ENCODE measurements at places on chromosomes 4 and X. TPM values are rescaled to one million over a fixed set of nuclear protein-coding genes. Genes with fewer than 3 reads are reported as not detected.

DNA sequence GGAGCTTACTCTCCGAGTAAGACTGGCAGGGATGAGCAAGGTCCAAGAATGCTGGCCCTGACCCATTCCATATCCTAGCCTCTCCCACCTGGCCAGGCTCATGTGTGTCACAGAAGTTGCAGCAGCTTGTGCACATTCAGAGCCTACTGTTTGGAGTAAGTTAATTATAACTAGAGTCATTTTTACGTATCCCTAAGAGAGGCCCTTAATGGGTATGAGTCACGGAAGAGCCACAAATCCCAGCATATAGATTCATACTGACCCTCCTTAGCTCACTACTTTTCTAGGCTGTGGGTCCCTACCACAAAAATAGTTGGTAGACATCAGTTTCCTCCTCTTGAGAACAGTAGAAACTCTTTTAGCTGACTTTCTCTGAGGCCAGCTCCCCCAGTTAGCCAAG lies 118.3 kb upstream of the FRG1 start:
- H3K27me3 ChIP-seq, result no peaks in the 10 kb centered on the region
- H3K4me3 ChIP-seq, result no peak overlapping the region
- H3K4me1 ChIP-seq, result no peaks in the 10 kb centered on the region
- no peak for DNase-seq

DNA sequence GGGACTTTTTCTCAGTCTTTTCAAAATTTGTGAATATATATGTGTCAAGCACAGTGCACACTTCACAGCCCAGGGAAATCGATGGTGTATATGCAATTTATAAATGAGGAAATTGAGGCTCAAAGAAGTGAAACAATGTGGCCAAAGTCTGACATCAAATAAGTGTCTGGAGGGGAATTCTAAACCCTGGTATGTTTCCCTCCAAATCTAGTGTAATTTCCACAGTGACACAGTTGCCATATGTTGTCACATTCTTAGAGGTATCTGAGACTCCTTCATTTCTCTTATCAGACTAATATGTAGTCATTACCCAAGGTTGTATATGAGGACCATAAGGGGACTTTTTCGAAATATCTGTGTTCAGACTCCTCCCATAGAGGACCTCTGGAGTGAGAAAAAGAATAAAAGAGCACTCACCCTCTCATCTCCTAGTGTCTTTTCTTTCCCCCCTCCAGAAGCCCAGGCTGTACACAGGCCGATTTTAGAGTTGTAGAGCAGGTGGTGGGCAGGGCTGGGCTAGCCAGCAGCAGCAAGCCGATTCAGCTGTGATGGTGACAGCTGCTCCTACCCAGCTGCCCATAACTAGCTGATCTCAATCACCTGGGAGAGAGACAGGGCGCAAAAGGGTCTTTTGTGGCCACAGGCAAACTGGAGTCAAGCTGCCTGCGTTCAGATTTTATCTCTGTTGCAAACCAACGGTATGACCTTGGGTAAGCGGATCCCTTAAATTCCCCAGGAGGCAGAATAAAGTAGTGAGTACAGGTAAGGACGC lies 55.1 kb downstream of the CLCN5 start:
- peaks cover 49% of the 10 kb centered on the region for H3K4me1 ChIP-seq
- H3K27me3 ChIP-seq, result no peaks in the 10 kb centered on the region
- no peaks in the 10 kb centered on the region for H3K36me3 ChIP-seq
- peak overlapping the region; percentile 87 for H3K27ac ChIP-seq
- DNase-seq, result peak; percentile 87
- peak overlapping the region; percentile 29 for H3K4me3 ChIP-seq

DNA sequence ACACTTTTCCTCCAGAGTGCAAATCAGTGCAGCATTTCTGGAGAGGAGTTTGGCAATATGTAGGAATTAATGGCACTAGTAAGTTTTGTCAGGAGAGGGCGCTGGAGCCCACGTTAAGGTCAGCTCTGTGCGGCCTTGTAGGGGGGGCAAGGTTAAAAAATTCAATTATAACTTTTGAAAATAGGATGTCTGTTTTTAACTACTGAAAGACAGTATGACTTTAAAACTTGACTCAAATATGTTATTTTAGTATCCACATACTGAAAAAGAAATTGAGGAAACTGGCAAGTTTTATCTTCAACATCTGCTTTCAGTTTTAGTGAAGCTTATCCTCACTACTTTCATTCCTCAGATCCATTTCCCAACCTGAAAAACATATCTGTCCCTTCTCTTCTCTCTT lies 30.9 kb upstream of the HSD17B13 start:
- no peaks in the 10 kb centered on the region for H3K27me3 ChIP-seq
- H3K27ac ChIP-seq, result no peak overlapping the region
- no peaks in the 10 kb centered on the region for H3K36me3 ChIP-seq
- peak; percentile 43 for DNase-seq

- no peaks in the 10 kb centered on the region for H3K27me3 ChIP-seq
- H3K4me3 ChIP-seq, result no peak overlapping the region
- DNase-seq, result peak; percentile 65
- peak overlapping the region; percentile 94 for H3K27ac ChIP-seq
- peaks cover 53% of the 10 kb centered on the region for H3K4me1 ChIP-seq
- peaks cover 12% of the 10 kb centered on the region for H3K36me3 ChIP-seq
Observed at GRCh38 chrX:111361751-111362150, 50.2 kb downstream of the DCX start.

GRCh38 chr4:178836865-178837264 lies 1394.6 kb upstream of the AGA start:
- H3K27ac ChIP-seq, result no peak overlapping the region
- no peaks in the 10 kb centered on the region for H3K27me3 ChIP-seq
- no peaks in the 10 kb centered on the region for H3K36me3 ChIP-seq

GRCh38 chr4:105946771-105947170 lies 51.5 kb downstream of the NPNT start:
- H3K27me3 ChIP-seq, result no peaks in the 10 kb centered on the region
- no peak overlapping the region for H3K4me3 ChIP-seq
- H3K36me3 ChIP-seq, result peaks cover 11% of the 10 kb centered on the region
- DNase-seq, result no peak
- H3K27ac ChIP-seq, result no peak overlapping the region

- H3K36me3 ChIP-seq, result no peaks in the 10 kb centered on the region
- no peaks in the 10 kb centered on the region for H3K4me1 ChIP-seq
- no peak overlapping the region for H3K4me3 ChIP-seq
- no peak for DNase-seq
- no peak overlapping the region for H3K27ac ChIP-seq
- no peaks in the 10 kb centered on the region for H3K27me3 ChIP-seq
Observed at GRCh38 chr4:107312366-107312765, 276.3 kb upstream of the DKK2 start.

- no peak overlapping the region for H3K4me3 ChIP-seq
- no peak for DNase-seq
- no peaks in the 10 kb centered on the region for H3K27me3 ChIP-seq
- no peaks in the 10 kb centered on the region for H3K36me3 ChIP-seq
- no peaks in the 10 kb centered on the region for H3K4me1 ChIP-seq
Observed at GRCh38 chr4:121360495-121360894, 20.3 kb downstream of the QRFPR start.

DNA sequence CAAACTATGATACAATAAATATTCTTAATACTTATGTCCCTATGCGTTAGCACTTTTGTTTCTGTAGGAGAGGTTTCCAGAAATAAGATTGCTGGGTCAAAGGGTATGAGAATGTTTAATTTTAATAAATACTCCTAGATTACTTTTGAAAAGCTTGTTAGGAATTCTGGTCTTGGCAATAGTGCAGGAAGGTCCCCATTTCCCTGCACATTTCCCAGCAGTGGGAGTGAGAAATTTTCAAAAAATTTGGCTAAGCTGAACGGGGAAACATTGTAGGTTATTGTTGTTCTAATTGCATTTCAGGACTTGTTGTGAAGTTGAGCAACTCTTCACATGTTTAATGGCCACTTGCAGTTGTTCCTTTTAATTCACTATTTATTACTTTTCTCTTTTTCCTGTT lies 27.1 kb downstream of the IGFBP7 start:
- H3K4me3 ChIP-seq, result no peak overlapping the region
- H3K27me3 ChIP-seq, result no peaks in the 10 kb centered on the region
- H3K36me3 ChIP-seq, result no peaks in the 10 kb centered on the region
- H3K4me1 ChIP-seq, result peaks cover 13% of the 10 kb centered on the region

DNA sequence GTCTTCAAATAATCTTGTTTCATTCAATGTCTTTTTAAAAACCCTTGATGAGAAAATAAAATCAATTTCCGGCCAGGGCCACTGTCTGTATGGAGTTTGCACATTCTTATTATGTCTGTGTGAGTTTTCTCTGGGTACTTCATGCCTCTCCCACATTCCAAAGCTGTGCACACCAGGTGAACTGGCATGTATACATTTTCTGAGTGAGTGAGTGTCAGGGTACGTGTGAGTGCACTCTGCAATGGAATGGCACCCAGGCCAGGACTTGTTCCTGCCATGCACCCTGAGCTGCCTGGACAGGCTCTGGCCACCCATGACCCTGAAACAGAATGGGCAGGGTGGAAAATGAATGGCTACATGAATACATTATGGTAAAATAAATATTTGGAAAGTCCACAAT lies 61.3 kb downstream of the UBE2NL start:
- no peak overlapping the region for H3K4me3 ChIP-seq
- H3K27ac ChIP-seq, result no peak overlapping the region
- DNase-seq, result no peak
- H3K4me1 ChIP-seq, result no peaks in the 10 kb centered on the region
- H3K27me3 ChIP-seq, result no peaks in the 10 kb centered on the region

GRCh38 chrX:151359341-151359740 lies 37.7 kb upstream of the VMA21 start:
- H3K4me1 ChIP-seq, result no peaks in the 10 kb centered on the region
- H3K27ac ChIP-seq, result no peak overlapping the region
- H3K36me3 ChIP-seq, result no peaks in the 10 kb centered on the region
- H3K4me3 ChIP-seq, result no peak overlapping the region
- DNase-seq, result no peak
- no peaks in the 10 kb centered on the region for H3K27me3 ChIP-seq

GRCh38 chrX:140504371-140505324 lies at the start of gene SOX3:
Gene SOX3, minus strand, starts transcription at chrX:140505069. Its CDS starts 9 bp downstream, at chrX:140505060.
- H3K4me1 ChIP-seq, result no peaks in the 10 kb centered on the region
- H3K4me3 ChIP-seq, result no peak within 1 kb of the TSS
- DNase-seq, result no peak

- no peak overlapping the region for H3K4me3 ChIP-seq
- H3K4me1 ChIP-seq, result no peaks in the 10 kb centered on the region
- H3K27me3 ChIP-seq, result no peaks in the 10 kb centered on the region
- no peaks in the 10 kb centered on the region for H3K36me3 ChIP-seq
- no peak for DNase-seq
- H3K27ac ChIP-seq, result no peak overlapping the region
Observed at GRCh38 chr4:35526456-35526855, 717.9 kb downstream of the ARAP2 start.

GRCh38 chr4:154534296-154534695 lies 15.9 kb downstream of the PLRG1 start:
- no peak overlapping the region for H3K27ac ChIP-seq
- no peak overlapping the region for H3K4me3 ChIP-seq
- DNase-seq, result no peak
- peaks cover 3% of the 10 kb centered on the region for H3K36me3 ChIP-seq
- H3K4me1 ChIP-seq, result no peaks in the 10 kb centered on the region

DNA sequence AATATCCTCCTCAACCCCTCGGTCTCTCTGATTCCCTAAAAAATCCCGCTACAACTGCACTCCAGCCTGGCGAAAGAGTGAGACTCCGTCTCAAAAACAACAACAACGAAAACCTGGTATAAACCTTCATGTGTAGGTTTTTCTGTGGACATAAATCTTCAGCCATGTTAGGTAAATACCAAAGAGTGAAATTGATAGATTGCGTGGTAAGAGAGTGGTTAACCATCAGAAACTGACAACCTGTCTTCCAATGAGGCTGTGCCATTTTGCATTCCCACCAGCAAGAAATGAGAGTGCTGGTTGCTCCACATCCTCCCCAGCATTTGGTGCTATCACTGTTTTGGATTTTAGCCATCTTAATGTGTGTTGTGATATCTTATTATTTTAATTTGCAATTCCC lies 10.9 kb downstream of the TBC1D19 start:
- no peaks in the 10 kb centered on the region for H3K27me3 ChIP-seq
- H3K27ac ChIP-seq, result no peak overlapping the region
- H3K36me3 ChIP-seq, result no peaks in the 10 kb centered on the region
- no peak for DNase-seq
- H3K4me1 ChIP-seq, result no peaks in the 10 kb centered on the region

TRIML2 gene
- total RNA-seq, result not detected

DEFB131A gene
- total RNA-seq, result not detected

MGAT4D gene
- not detected for total RNA-seq

H2BW2 gene
- not detected for total RNA-seq

All from SJCRH30 (cell line).